G401 (cell line): ENCODE measurements at places on chromosomes 6 and 20.

DNA sequence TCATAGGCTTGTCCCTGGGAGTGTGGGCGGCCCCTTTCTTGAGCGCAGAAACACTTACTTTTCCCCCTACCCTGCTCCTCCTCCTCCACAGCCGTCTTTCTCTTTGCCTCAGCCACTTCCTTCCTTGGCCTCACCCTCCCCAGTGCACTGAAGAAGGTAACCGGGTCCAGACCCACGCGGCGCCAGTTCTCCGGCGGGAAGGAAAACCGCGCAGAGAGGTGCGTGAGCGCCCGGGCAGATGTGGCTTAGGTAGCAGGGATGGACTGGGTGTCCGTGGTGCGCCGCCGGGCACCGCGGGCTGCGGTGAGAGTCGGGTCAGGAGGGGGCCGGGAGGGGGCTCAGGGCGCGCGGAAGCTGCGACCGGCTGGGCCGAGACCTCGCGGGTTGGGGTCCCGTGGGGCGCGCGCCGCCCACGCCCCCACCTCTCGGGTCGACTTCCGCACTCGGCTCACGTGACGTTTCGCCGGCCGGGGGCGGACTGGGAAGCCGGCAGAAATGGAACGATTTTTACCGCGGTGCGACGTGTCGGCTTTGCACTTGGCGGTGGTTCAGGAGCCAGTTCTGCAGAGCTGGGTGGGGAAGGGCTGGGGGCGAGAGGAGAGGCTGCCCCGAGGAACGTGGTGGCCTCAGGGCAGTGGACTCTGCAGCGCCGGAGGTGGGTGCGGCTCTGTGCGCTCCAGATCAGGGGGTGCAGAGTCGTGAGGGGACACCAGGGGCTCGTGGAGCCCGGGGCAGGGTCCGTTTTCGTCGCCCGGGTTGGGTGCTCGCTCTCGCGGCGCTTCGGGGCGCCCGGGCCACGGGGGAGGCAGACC lies at the start of gene ABRACL:
Gene ABRACL (plus strand): TSS at position 88 of the 812 bp plus-strand sequence. CDS start 5,416 bp downstream, outside the sequence.
- peak; percentile 25 for DNase-seq

GRCh38 chr6:38406096-38406495 lies 233.6 kb downstream of the BTBD9 start:
- DNase-seq: no peak

- DNase-seq: no peak
Measured at GRCh38 chr6:41494212-41495110, 51.7 kb upstream of the FOXP4 start.

- no peak for DNase-seq
Measured at GRCh38 chr20:36507746-36508145, 33.6 kb upstream of the MYL9 start.

- DNase-seq: no peak
Measured at GRCh38 chr6:40171343-40171742, 237.1 kb upstream of the MOCS1 start.

DNA sequence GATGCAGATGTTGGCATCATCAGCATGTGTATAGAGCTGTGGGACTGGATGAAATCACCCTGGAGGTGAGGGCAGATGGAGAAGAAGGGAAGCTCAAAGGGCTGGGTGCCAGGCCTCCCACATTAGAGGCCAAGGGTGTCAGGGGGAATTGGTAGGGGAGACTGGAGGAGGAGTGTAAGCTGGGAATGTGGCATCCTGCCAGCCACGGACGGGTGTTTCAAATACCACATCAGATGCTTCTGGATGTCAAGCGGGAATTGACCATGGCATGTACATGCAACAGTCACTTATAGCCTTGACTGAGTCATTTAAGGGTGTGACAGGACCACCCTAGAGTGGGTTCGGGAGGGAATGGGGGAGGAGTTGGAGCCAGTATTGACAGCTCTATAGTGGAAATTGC lies 9.6 kb downstream of the ERGIC3 start:
- DNase-seq: no peak

DNA sequence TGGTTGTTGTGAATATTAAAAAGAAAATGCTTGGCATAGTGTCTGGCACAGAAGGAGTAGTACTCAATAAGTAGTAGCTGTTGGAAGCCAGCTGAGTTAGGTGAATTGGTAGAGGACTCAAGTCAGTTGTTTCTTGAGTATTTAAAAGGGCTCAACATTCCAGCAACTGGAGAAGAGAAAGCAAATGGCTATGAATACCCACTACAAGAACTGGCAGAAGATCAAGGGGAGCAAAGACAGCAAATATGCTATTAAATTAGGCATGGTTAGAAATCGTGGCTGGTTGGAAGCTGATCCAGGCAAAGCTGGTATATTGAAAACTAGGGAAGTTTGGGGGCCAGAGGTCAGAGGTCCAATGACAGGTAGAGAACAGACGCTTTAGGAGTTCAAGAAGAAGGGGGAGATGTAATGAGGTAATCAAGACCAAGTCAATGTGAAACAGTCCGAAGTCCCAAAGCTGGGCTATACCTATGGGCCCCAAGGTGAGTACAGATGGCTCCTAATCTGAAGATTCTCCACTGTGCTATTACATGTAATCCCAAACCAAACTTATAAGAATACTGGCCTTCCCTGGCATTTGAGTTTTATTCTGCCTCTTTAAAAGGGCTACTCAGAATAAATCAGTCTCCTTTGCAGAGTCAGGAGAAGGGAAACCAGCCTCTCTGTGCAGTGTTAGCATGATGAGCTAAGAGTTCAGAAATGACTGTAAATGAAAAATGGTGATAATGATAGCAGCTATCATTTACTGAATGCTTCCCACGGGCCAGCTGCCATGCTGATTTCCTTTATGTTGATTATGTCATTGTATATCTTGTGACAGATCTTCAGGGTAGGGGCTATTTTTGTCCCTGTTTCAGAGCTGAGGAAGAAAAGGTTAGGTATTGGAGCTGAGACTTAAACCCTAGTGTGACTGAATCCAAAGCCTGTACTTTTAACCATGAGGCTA lies 122.3 kb downstream of the ANKS1A start:
- DNase-seq: no peak

GRCh38 chr6:104699593-104700329 lies 160.0 kb downstream of the HACE1 start:
- no peak for DNase-seq

DNA sequence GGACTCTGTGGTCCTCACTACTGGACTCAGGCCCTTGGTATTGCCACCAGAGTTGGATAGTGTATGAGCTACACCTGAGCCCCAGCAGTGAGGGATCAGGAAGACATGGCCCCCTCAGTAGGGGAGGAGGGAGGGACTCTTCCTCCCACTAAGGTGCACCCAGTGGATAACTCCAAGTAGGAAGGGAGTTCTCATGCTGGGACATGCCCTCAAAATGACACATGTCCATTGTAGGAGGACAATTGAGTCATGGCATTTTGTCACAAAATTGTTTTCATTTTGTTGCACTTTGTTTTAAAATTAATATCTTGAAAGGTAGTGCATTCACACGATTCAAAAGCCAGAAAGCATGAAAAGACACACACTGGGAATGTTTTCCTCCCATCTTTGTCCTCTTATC lies 127.2 kb downstream of the FOXO3 start:
- DNase-seq: no peak
